ENCODE measurements at places on chromosomes 7 and 10. TPM values are rescaled to one million over a fixed set of nuclear protein-coding genes. Genes with fewer than 3 reads are reported as not detected.
A peak's percentile ranks its signal among the peaks of the same experiment; 100 is the strongest.

TUBB8 gene
- polyA plus RNA-seq, result not detected

AGAP5 gene
- polyA plus RNA-seq, result not detected

TMEM178B gene
- polyA plus RNA-seq, result not detected

UNC5B gene
- polyA plus RNA-seq, result not detected

DNA sequence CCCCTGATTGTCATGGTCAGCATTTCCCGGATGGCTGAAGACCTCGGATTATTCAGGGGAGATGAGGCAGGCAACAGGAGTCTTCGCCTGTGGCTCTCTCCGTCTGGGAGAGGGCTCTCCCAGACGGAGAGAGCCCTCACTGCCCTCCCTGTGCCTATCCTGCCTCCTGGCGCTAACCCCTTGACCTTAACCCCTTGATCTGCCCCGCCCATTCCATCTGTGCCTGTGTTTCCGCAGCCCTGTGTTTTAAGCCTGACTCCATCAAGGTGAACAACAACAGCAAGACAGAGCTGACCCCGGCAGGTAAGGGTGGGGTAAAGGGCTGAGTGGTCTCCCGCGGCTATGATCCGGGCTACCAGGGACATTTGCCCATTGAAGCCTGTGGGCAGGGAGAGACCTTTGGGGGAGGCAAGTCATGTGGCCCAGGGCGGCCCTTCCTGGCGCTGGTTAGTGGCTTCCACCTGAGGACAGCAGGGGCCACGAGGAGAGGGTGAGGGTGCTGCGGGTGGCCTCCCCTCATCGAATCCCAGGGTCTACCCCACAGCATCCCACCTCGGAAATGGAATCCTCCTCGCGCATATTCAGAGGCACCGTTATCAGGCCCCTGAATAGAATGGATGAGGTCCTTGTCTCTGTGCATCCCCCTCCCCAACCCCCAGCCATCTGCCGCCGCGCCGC lies 4.2 kb upstream of the MUC12 start:
- DNase-seq, result no peak

GRCh38 chr10:76882245-76882644 lies 755.4 kb downstream of the KCNMA1 start:
- DNase-seq, result peak; percentile 59

GRCh38 chr10:52818019-52818418 lies 45.4 kb upstream of the MBL2 start:
- no peak for DNase-seq

DNA sequence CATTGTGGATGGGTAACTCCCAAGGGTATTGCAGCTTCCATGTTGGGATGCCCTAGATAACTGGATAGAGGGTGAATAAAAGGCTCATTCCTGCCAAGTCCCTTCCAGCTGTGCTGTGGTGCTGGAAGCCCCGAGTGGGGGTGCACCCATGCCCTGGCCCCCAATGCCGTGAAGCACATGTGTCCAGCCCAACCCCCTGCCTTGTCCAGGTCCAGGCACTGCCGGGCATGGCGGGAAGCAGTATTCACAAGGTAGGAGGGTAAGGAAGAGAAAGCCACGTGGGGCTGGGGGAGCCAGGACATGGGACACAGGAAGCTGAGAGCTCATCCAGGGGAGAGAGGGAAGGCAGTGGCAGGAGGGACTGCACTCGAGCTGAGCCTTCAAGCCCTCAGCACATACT lies 148.2 kb upstream of the CDCA7L start:
- no peak for DNase-seq

DNA sequence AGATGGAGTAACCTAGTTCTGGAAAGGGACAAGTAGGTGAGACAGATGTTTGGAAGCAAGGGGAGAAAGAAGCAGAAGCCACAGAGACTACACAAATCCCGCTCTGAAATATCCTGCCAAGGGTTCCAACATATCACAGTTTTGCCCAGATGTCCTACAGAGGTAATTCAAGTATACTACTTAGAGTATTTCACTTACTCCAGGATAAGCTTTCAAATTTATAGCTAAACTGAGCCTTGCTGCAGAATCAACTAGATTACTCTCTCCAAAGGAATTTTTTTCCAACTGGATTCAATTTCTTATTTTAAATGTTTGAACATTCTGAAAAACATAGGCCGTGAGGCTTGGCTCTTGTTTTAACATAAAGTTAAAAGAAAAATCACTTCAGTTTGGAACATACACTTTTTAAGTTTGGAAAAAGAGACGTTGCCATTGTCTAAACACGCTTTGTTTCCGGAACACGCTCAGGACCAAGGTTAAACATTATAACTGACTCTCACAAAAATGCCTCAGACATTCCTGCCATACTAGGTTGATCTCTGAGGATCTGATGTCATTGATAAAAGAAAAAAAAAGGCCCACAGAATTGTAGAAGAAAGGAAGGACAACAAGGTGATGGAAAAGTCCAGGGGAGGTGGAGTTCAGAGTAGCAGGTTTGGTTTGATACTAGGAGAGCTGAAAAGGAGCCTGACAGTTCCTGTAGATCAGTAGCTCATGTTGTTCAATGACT lies 74.8 kb downstream of the FAM185A start:
- no peak for DNase-seq

GRCh38 chr10:118851062-118852035 lies 96.6 kb upstream of the CACUL1 start:
- DNase-seq, result no peak

DNA sequence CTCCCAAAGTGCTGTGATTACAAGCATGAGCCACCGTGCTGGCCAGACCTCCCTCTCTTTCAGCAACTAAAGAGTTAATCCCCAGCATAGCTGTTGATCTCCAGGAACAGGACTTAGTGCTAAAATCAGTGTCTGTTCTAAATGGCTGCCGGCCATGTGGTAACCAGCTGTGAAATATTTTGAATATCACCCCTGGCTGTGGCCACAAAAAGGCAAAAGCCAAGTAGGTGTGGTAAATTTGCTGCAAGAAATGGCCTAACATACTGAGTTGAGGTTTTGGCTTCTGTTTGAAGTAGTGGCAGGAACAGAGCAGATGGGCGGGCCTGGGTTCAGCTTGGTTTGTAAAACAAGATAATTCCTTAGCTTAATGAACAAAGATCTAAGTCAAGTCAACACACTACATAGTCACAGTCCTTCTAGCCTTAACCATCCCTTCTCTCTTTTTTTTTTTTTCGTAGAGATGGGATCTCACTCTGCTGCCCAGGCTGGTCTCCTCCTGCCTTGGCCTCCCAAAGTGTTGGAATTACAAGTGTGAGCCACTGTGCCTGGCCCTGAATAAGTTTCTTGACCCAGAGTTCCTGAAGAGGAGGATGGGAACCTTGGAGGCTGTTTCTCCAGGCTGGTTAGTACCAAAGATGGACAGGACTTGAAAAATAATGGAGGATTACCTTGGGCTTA lies 22.7 kb upstream of the AGFG2 start:
- DNase-seq, result no peak

DNA sequence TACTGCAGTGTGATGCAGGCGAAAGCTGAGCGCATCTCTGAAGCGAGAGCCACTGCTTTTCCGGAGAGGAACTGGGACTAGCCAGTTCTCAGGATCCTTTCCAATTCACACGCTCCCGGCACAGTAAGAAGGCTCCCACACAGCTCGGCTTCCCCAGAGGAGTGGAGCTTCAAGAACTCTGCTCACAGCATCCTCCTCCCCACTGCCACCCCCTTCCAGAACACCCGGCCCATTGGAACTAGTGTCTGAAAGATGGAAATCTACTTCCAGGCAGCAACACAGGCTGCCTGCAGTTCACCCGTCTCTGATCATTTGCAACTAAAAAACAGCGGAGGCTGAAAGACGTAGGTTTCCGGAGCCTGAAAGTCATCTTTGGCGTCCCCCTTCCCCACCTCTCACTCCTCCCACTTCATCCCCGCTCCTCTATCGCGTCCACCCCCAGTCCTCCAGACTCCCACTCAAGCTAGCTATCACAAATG lies at the start of gene DGKB:
DGKB (minus strand) TSS at position 163 of the 479 bp plus-strand sequence.
- no peak for DNase-seq

- no peak for DNase-seq
These were observed 616.9 kb upstream of the FOXK1 start for GRCh38 chr7:4065190-4065589.

DNA sequence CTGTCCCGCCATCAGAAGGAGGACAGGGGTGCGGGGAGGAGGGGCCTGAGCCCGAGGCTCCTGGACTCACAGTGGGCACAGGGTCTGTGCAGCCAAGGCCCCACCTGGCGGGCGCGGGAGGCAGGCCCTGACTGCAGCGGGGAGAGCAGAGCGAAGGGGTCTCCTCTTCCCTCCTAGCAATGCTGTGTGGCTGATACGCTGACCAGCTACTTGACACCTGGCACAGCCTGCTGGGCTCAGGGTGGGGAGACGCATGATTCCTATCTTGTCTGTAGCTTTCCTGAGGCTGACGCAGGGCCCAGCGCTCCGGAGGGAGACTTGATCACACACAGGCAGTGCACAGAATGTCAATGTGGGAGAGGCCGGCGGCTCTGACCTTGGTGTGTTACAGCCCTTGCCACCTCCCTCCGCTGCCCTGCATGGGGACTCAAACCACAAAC lies 174.9 kb downstream of the ELFN1 start:
- no peak for DNase-seq

DNA sequence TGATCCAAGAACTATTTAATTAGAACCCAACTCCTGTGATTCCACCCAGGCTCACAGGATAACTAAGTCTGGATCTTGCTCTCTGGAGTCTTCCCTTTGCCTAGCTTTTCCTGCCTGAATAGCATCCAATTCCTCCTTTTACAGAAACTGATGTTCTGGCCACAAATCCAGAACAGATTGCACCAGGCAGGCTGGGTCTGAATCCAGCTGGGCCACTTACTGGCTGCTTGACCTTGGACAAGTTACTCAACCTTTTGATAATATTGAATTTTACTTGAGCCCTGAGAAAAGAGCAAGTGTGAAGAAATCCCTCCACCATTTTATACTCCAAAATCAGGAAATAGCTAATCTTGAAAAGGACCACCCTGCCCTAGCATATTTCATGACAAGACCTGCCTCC lies 55.5 kb upstream of the SLC35G1 start:
- DNase-seq, result no peak

DNA sequence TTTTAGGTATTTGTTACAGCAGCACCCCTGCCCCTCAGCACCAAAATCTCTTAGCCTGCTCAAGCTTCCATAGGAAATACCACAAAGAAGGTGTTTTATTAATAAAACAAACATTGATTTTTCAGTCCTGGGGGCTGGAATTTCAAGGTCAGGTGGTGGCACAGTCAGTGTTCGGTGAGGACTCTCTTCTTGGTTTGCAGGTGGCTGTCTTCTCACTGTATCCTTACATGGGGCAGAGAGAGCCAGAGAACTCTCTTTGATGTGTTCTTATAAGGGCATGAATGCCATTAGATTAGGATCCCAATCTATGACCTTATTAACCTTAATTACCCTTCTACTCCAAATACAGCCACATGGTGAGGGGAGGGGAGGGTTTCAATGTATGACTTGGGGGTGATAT lies 112.3 kb upstream of the PFKP start:
- DNase-seq, result no peak

- no peak for DNase-seq
These were observed 105.8 kb downstream of the ARHGAP22 start for GRCh38 chr10:48498940-48499510.

DNA sequence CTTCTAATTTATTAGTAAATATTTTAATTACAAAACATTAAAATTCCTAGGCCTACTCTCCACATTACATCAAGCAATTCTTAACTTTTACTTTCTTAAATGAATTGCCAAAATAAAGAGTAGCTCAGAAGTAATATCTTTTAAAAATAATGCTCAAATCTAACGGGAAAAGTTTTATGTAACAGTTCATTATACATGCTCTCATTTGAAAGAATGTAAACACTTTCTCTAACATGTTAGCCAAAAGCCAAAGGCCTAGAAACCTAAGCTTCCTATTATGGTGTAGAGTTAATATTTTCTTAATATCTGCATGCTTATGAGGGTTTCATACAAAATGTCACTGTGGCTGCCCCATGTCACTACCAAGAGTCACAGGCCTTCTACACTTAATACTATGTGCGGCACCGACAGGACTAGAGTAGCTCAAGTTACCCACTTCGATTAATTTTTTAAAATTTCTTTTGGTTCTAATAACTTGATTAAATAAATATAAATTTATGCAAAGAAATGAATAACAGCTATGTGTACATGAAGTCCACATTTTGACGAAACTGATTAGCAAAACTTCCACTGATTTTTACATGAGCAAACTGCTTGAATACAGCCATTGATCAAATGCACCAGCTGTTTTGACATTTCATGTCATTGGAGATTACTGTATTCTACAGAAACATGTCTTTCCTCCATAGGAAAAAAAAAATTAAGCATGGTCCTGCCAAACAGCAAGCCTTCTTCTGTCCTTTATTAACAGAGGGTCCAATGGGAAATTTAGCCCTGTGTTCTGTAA lies 3.5 kb downstream of the COBL start:
- DNase-seq, result no peak

- no peak for DNase-seq
These were observed 17.5 kb downstream of the DNAJC9 start for GRCh38 chr10:73229567-73229966.

DNA sequence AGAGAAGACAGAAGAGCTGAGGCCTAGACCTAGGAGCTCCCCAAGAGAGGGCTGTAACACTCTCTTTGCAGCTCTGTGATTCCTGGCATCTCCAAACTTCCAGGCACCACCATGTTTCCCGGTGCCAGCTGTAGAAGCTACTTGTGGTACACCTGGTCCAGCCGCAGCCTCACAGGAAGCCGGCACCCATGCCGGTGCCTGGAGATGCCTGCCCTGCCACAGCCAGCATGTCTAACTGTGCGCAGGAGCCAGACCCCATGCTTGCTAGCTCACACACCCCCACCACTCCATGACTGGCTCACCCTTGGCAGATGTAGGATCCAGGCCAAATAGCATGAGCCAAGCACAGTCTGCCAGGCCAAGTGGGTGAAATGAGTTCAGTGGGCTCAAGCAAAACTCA lies 211.7 kb upstream of the GNAI1 start:
- DNase-seq, result no peak

GRCh38 chr7:139600306-139600705 lies 76.8 kb downstream of the CLEC2L start:
- no peak for DNase-seq

- DNase-seq, result no peak
These were observed 857.3 kb upstream of the ZWINT start for GRCh38 chr10:57218382-57218781.

GRCh38 chr10:2425320-2425719 lies 642.0 kb upstream of the PFKP start:
- DNase-seq, result no peak

DNA sequence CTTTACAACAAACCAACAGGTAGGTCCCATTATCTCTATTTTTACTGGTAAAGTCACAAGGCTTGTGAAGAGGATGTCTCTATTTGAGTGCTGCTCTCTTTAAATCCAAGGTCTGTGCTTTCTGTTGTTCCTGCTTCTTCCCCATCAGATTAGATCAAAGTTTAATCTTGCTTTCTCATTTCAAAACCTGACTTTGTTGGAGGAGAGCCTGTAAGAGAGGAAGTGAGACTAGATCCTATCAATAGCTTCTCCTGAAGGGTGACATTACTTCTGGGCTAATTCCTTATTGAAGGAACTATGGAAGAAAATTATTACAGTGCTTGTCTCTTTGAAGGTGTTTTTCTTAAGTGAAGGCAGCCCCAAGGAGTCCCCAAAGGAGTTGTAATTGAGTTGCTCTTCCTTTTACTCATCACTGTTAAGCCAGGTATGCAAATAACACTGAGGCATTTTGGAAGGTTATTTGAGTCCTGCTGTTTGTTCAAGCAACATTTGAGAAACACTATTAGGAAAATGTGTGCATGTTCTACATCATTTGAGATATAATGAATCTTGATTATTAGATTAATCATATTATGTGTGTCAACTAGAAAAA lies 146.2 kb upstream of the MBL2 start:
- no peak for DNase-seq

GRCh38 chr10:26043469-26043868 lies 109.4 kb downstream of the MYO3A start:
- DNase-seq, result no peak
